Activated CD4-positive, alpha-beta memory T cell treated with anti-CD3 and anti-CD28 coated beads, Interleukin-2, amount 10 ng/mL, durations not matched to agents 7 days and 5 days (primary cell): ENCODE measurements at places on chromosomes 6 and 20. TPM values are rescaled to one million over a fixed set of nuclear protein-coding genes. Genes with fewer than 3 reads are reported as not detected.

DNA sequence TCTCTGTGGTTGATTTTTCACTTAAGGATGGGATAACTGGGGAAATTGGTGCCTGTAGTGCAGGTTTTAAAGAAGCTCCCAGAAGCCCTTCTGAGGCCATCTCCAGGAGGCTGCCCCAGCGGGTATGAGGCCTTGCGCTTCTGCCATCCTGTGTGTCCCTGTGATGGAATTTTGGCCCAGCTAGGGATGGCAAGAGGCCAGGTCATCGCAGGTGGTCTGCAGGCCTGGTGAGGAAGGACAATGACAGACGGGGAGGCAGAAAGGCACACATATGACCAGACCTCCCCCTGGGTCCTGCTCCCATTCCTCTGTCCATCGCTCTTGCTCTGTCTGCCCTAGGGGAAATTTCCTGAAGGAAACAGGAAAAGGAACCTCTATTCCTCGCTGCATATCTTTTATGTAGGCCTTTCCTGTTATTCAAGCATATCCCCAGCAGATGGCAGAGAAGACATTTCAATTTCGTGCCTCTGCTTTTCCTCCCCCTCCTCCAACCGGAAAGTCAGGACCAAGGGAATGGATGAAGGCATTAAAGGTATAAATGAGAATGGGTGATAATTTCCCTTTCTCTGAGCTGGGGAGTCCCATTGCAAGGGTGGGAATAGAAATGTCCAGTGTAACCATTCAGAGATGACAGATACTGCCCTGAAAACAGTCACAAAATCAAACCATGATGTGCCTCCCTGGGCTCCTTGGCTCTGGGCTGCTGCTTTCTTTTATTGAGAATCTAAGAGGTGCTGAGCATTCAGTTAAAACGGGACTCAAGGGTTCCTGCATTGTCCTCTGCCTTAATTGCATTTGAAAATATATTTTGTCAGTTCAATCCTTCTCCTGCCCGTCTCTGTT is 17.6 kb upstream of the HLA-F start:
- DNase-seq = no peak
- H3K36me3 ChIP-seq = no peaks in the 10 kb centered on the region
- peaks cover 33% of the 10 kb centered on the region for H3K27me3 ChIP-seq
- no peak overlapping the region for H3K27ac ChIP-seq
- peaks cover 41% of the 10 kb centered on the region for H3K4me1 ChIP-seq

GRCh38 chr20:62025394-62025793 is 40.3 kb downstream of the TAF4 start:
- no peak overlapping the region for H3K27ac ChIP-seq
- H3K4me1 ChIP-seq = peaks cover 4% of the 10 kb centered on the region
- no peak overlapping the region for H3K4me3 ChIP-seq
- DNase-seq = no peak
- no peaks in the 10 kb centered on the region for H3K27me3 ChIP-seq

GRCh38 chr6:90978046-90978445 is 391.2 kb upstream of the MAP3K7 start:
- H3K4me1 ChIP-seq = no peaks in the 10 kb centered on the region
- H3K27ac ChIP-seq = no peak overlapping the region
- peaks cover 4% of the 10 kb centered on the region for H3K27me3 ChIP-seq
- no peaks in the 10 kb centered on the region for H3K36me3 ChIP-seq
- no peak overlapping the region for H3K4me3 ChIP-seq
- no peak for DNase-seq

DNA sequence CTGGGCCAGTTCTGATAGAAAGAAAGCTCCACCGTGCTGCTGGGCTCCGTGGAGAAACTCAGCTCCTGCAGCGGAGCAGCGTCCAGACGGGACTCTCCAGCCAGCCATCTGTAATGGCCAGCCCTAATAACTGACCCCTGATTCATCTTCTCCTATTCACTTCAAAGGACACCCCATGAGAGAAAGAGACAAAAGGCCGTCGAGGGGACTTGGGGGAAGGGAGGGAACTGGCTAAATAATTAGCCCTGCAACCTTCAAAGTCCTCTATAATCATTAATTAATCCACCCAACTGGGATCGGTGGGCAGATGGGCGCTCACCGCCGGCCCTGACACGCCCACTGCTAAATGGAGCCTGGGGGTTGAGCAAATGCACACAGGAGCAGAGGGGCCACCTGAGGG is 512.4 kb downstream of the CD83 start:
- H3K36me3 ChIP-seq = no peaks in the 10 kb centered on the region
- no peak overlapping the region for H3K4me3 ChIP-seq
- DNase-seq = no peak
- H3K27me3 ChIP-seq = peaks cover 14% of the 10 kb centered on the region

DNA sequence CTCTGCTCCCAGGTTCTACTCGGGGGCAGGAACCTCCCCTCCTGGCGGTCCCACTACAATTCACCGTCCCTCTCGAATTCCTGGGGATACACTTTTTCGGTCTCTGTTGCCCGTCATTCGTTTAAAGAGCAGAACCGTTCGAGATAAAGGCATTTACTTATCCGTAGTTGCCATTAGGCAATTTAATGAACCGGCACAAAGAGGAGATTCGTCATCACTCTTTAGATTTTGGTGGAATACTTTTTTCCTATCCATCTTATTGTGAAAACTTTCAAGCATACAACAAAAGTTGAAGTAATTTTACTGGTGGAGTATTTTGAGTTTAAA is 1.2 kb upstream of the CD24 start:
- peaks cover 64% of the 10 kb centered on the region for H3K27me3 ChIP-seq
- no peak for DNase-seq
- H3K4me3 ChIP-seq = no peak overlapping the region
- no peaks in the 10 kb centered on the region for H3K36me3 ChIP-seq
- no peak overlapping the region for H3K27ac ChIP-seq

Gene MYBL2
- total RNA-seq = 76.6 TPM

Gene SLC17A3
- total RNA-seq = 0.15 TPM

Gene PHACTR1
- total RNA-seq = 0.53 TPM

Gene SEL1L2
- not detected for total RNA-seq
